ENCODE measurements at places on chromosomes 11 and 22.

DNA sequence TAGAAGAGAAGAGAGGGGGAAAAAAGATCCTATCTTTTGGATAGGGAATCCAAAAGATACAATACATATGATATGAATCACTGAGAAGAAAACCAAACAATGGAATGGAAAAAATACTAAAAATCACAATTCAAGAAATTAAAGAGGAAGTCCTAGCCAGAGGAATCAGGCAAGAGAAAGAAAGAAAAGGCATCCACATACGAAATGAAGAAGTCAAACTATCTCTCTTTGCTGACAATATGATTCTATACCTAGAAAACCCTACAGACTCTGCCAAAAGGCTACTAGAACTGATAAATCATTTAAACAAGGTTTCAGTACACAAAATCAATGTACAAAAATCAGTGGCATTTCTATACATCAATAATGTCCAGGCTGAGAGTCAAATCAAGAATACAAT lies 91.4 kb downstream of the EFCAB6 start:
- DNase-seq, result no peak

- DNase-seq, result peak; percentile 8
Measured at GRCh38 chr11:78110830-78111229, 28.6 kb downstream of the ALG8 start.

DNA sequence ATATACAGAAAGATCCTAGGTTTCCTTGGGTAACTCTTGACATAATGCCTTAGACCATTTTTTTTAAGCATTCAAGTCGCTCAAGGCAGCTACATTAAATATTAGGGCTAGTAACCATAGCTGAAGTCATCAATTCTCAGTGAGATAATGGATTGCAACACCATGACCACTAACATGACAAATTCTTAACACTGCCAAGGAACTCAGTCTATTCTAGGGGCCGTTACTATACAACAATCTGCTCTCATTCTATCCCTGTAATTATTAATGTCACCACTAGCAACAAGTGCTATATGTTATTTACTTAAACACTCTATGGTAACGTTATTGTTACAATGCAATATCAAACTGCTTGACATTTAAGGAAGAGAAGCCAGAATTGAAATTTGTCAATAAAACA lies 3.2 kb upstream of the STK33 start:
- DNase-seq, result peak; percentile 89

GRCh38 chr11:103609117-103610066 lies 427.0 kb upstream of the DDI1 start:
- DNase-seq, result peak; percentile 96

DNA sequence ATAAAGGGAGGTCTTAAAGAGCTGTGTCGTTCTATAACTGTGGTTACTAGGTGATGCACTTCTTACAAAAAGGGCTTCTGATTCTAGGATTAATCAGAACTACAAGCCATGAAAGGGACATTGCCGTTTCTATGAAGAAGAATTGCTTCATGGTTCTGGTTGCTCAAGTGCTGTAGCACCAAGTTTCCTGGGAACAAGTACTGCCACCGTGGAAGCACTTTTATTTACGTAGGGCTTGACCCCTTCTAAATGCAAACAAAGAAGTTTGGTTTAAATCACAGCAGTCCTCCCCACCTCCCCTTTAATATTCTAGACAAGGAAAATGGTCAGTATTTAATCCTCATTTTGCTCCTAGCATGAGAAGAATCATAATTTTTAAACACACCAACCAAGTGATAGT lies 9.8 kb downstream of the YAP1 start:
- DNase-seq, result peak; percentile 36

DNA sequence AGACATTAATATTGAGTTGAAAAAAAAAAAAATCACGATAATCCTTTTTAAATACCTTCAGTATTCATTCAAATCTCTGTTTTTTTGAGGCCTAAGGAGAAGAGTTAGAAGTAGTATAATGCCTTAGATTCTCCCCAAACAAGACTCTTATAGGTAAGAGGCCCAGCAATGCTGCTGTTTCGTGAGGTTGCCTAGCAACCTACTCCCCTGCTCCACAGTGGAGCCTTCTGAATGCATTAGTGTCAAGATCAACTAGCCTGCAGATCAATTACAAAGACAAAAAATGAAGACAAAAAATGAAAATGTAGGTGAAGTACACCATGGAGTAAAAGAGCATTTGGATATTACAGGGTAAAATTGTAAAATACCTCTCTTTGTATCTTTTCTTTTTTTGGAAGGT lies 229.8 kb upstream of the LUZP2 start:
- no peak for DNase-seq

GRCh38 chr22:32814285-32814860 lies 12.9 kb downstream of the TIMP3 start:
- no peak for DNase-seq
